ENCODE measurements at places on chromosomes 12 and 14. TPM values are rescaled to one million over a fixed set of nuclear protein-coding genes. Genes with fewer than 3 reads are reported as not detected.

RERG gene
- not detected for total RNA-seq

ITGB7 gene
- 137 TPM for total RNA-seq

COQ10A gene
- 7.9 TPM for total RNA-seq

SSPN gene
- not detected for total RNA-seq

GRCh38 chr14:47191700-47192099 lies 483.7 kb downstream of the MDGA2 start:
- no peak for DNase-seq

GRCh38 chr12:31322801-31323207 lies 3.1 kb downstream of the SINHCAF start:
- no peak for DNase-seq

DNA sequence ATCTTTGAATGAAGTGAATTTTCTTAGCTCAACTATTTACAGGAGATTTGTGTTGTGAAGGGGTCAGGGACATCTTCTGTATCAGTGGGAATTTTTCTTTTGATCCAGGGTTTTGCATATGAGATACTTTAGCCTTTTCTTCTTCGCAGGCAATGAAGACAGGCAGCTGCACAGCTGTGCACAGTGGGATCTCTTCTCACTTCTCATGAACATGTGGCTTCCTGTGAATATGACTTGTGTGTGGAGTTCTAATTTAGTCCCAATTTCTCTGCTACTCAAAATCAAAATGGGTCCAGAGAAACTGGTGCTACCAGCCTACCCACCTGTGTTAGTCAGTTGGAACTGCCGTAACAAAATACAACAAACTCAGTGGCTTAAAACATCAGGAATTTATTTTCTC lies 37.8 kb downstream of the ARF6 start:
- no peak for DNase-seq

- DNase-seq = no peak
These were observed 231.2 kb upstream of the PLEKHG7 start for GRCh38 chr12:92471551-92471950.

- DNase-seq = no peak
These were observed 6.3 kb upstream of the USP44 start for GRCh38 chr12:95557625-95558024.

GRCh38 chr14:30657606-30658163 lies 35.6 kb downstream of the SCFD1 start:
- no peak for DNase-seq

DNA sequence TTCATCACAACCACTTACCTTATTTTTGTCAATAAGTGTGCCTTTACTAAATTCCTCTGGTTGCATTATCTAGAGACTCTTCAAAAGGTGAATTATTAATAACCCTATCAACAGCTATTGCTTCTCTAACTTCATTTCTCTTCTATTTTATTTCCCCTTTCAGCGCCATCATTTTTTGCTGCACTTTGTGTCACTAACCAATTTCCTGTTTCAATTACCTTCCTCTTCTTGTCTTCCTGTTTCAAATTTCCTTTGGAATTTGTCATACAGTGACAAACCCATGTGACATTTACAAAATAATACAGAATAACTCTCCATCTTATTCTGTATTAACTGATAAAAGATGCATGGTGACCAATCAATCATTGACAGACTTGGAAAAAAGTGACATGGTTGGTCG lies 12.2 kb upstream of the CLEC2A start:
- DNase-seq = no peak

Measured in activated CD8-positive, alpha-beta T cell treated with anti-CD3 and anti-CD28 coated beads for 36 hours (primary cell).